ENCODE measurements at places on chromosomes 1 and 21.

GRCh38 chr1:113434874-113435175, 44.5 kb downstream of the MAGI3 start:
- no peak for DNase-seq

DNA sequence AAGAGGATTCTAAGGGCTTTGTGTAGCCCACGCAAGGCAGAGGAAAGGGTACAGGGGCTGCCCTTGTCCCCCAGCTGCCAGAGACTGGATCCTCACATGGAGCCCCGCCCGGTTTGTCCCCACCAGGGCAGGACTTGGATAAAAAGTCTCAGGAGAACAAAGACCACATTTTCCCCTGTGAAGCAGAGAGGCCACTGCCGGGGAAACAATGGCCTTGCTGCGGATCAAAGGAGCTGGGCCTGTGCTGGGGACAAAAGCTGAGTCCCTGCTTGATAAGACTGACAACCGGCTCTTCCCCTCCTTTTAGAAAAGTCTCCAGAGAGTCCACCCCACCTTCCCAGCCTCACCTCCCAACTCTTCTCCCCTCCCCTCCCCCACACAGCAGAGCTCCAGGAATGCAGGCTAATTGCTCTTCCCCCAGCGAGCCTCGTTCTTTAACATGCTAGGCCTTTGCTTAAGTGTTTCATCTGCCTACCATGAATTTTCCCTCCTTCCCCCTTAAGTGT, 142.4 kb downstream of the PLPP3 start:
- DNase-seq, result no peak

- DNase-seq, result no peak
These were observed 455.2 kb downstream of the AJAP1 start for GRCh38 chr1:5109633-5110032.

GRCh38 chr1:18681423-18681835, 50.8 kb downstream of the PAX7 start:
- peak; percentile 64 for DNase-seq

GRCh38 chr1:92599184-92599583, 112.5 kb upstream of the GFI1 start:
- DNase-seq, result no peak

GRCh38 chr1:184221087-184221486, 165.7 kb upstream of the C1orf21 start:
- no peak for DNase-seq

DNA sequence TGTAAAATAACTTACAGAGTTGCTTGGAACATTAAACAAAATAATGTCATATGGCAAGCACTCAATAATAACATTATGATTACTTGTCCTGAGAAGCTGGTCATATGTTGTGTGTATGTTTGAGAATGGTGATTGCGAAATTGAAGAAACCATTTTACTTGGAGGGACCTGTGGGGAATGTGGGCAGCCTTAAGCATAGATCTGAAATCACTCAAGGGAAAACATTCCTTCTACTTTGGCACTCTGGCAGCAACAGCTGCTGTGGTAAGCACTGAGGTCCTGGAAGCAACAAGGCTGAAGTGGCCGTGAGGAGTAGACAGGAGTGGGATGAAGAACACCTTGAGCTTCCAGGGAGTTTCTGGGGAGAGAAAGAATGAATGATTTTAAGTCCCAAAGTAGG, 165.4 kb upstream of the ADAMTS5 start:
- no peak for DNase-seq

DNA sequence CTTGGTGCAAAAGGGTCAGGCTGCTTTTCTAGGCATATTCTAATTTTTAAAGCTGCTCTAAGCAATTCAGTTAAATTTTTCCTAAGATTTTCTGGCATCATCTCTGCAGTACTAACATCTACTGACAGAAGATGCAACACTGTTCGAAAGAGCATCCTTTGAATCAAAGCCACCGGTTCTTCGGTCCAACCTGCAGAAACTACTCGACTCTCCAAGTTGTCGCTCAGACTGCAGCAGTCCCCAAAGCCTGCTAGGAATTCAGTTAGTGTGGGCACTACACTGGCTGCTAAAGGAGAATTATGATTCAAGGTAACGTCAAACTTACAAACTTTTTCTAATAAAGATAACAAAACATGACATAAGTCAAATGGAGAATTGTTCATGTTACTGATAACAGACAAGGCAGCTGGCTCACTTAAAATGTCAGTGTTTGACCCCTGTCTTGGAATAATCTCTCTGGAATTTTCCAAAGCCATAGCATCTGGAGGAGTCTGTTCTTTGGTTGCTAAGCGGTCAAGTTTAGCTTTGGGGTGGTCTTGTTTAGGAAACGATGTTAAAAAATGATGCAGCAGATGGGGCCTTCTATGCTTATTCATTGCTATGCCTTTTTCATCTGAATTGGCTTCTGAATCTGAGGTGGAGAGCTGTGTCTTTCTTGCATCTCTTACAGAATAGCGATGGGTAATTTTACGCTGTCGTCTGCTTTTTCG, 56.9 kb downstream of the LYST start:
- DNase-seq, result no peak

DNA sequence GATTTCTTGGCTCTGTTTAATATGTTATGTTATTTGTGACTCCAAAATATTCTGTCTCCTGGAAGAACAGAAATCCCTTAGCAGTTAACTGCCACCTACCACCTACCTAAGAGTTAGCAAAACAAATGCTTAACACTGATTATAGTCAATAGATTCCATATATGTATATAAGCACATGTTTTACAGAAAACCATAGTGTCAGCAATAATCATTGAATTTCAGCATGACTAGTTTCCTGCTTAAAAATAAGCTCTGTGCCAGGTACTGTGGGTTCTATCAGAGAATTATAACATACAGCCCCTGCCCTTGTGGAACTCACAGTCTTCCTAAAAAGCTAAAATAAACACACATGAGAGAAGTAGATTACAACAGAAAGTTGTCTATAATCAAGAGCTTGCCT, 561.9 kb upstream of the CAMK1G start:
- no peak for DNase-seq

DNA sequence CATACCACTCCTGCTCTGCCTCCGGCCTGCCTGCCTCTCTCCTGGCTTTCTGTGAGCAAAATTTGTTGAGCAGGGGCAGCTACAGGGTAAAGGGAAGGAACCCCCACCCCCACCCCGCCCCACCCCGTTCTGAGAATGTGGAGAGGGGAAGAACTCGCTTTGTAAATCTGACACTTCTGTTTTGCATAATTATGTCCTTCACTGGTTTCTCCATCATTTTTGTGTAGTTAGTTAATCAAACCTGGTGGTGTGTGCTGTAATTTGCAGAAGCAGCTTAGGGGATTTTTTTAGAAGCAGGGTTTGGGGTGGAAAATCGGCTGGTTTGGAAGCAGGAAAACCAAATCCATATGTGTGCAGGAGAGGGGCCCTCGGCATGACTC, 58.1 kb upstream of the TMEM51 start:
- DNase-seq, result no peak

- no peak for DNase-seq
These were observed 19.5 kb upstream of the SHE start for GRCh38 chr1:154521695-154522094.

DNA sequence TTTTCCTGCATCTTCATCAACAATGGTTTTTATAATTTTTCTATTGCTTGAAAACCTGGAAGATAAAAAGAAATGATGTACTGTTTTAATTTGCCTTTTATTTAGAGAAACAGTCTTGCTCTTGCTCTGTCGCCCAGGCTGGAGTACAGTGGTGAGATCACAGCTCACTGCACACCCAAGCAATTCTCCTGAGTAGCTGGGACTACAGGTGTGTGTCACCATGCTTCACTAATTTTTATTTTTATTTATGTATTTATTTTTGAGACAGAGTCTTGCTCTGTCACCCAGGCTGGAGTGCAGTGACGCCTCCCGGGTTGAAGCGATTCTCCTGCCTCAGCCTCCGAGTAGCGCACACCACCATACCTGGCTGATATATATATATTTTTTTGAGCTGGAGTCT, 43.0 kb upstream of the RPL11 start:
- no peak for DNase-seq

DNA sequence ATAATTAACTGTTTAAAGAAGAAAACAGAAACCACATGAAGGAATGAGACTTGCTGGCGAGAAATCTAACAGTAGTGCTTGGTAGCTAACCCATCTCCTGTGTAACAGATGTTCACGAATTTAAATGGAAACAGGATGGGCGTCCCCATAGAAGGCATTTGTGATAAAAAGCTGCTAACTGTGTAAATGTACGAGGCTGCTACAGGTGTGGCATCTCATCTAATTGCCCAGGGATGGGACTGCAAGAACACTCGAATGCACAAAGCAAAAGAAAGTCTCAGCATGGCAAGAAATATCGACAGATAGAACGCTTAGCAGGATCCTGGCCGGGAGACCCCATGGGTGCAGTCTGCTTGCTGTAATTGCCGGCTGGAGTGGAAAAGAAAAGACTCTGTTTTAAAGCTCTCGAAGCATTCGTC, 112.7 kb downstream of the RUNX1 start:
- no peak for DNase-seq

- no peak for DNase-seq
These were observed 371.7 kb upstream of the DEPDC1 start for GRCh38 chr1:68868606-68869005.

Data from SK-N-MC (cell line).